ENCODE measurements at places on chromosomes 12 and 14.

- no peak for DNase-seq
Measured at GRCh38 chr12:132194056-132194455, 49.8 kb downstream of the NOC4L start.

- no peak for DNase-seq
Measured at GRCh38 chr14:63383776-63384367, 65.1 kb upstream of the GPHB5 start.

GRCh38 chr12:121751034-121751433 lies 38.5 kb downstream of the TMEM120B start:
- no peak for DNase-seq

GRCh38 chr14:99807413-99808153 lies 14.4 kb downstream of the EML1 start:
- peak; percentile 37 for DNase-seq
